Ascending aorta (tissue), 2 donors: ENCODE measurements at places on chromosomes 4 and X. TPM values are rescaled to one million over a fixed set of nuclear protein-coding genes. Genes with fewer than 3 reads are reported as not detected.
A peak's percentile ranks its signal among the peaks of the same experiment; 100 is the strongest.

BEX5 gene
- not detected for total RNA-seq

- H3K27ac ChIP-seq: no peak overlapping the region
- no peaks in the 10 kb centered on the region for H3K4me1 ChIP-seq
- H3K36me3 ChIP-seq: no peaks in the 10 kb centered on the region
- no peaks in the 10 kb centered on the region for H3K27me3 ChIP-seq
- DNase-seq: no peak
Measured at GRCh38 chrX:38036466-38036865, 30.1 kb downstream of the SYTL5 start.

BEND2 gene
- not detected for total RNA-seq

DNA sequence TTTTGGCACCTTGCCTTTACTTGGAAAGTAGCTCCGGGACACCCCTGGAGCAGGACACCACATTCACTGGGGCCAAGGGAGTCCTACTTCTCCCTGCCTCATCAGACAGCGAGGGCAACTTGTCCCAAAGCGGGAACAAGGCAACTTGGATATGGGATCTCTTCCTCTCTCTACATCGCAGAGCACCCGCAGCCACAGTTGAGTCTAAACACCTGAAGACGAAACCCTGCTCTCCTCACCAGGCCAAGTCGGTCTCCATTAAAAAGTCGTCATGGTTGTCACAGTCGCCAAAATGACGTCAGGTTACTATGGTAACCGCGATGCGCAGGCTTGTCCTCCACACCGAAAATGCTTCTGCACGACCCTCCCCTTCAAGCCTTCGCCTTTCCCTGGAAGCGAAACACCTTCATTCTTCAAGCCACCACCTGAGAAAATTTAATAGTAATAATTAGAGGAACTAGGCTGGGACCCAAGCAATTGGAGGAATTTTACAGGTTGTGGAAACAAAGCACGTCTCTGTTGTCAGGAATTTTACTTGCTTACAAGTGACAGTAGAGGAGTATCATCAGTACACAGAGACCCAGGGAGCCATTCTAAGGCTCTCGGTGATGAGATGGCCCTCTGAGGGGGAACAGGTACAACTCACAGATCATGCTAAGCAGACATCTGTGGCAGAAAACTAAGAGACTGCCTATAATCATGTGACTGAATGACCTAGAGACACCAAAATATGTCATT, 30.5 kb upstream of the TCEAL4 start:
- H3K27ac ChIP-seq: no peak overlapping the region
- H3K36me3 ChIP-seq: no peaks in the 10 kb centered on the region
- H3K4me1 ChIP-seq: no peaks in the 10 kb centered on the region
- no peak for DNase-seq
- no peaks in the 10 kb centered on the region for H3K27me3 ChIP-seq
- H3K4me3 ChIP-seq: peak overlapping the region; percentile 20

DNA sequence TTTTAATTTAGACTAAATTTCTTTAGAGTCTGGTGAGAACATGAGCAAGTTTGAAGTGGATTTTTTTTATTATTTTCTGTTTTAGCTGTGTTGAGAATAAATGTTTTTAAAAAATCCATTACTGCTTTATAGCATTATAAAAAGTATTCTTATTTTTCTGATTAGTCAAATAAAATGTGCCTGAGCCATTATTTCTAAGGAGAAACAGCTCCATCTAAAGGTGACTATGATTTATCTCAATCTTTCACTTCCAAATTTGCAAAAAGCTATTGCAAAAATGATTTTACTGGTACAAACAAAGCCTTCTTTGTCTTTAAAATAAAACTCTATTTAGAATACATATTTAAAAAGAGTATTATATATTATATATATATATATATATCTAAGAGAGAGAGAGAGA, 959.2 kb downstream of the FAM133A start:
- no peaks in the 10 kb centered on the region for H3K36me3 ChIP-seq
- H3K4me1 ChIP-seq: no peaks in the 10 kb centered on the region
- no peak for DNase-seq
- H3K4me3 ChIP-seq: no peak overlapping the region
- H3K27ac ChIP-seq: no peak overlapping the region

PDCL2 gene
- not detected for total RNA-seq

- H3K4me1 ChIP-seq: no peaks in the 10 kb centered on the region
- no peaks in the 10 kb centered on the region for H3K36me3 ChIP-seq
- H3K27me3 ChIP-seq: no peaks in the 10 kb centered on the region
- H3K4me3 ChIP-seq: no peak overlapping the region
- DNase-seq: no peak
Measured at GRCh38 chr4:82705928-82706300, 92.7 kb downstream of the SCD5 start.

FGF2 gene
- total RNA-seq: 20.8 TPM

PRDM8 gene
- total RNA-seq: not detected

DNA sequence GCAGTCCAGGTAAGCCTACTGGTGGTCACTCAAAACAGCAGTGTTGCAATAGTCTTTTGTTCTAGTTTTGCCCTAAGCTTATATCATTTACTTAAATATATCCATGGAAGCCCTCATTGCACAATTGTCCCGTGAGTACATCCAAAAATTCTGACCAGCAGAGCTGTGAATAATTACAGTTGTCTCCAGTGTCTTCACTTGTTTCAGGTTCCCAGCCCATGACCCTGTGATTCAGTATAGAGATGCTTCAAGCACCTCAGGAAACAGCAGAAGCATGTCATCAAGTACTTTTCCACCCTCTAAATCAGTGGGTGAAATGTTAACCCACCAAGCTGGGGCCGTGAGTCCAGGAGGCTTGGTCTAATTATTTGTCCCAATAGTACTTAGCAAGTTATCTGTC, 214.9 kb upstream of the RPS6KA3 start:
- no peaks in the 10 kb centered on the region for H3K36me3 ChIP-seq
- no peak for DNase-seq
- H3K27ac ChIP-seq: no peak overlapping the region
- no peaks in the 10 kb centered on the region for H3K4me1 ChIP-seq
- no peak overlapping the region for H3K4me3 ChIP-seq
- no peaks in the 10 kb centered on the region for H3K27me3 ChIP-seq

HSFX4 gene
- total RNA-seq: not detected

HNRNPDL gene
- 73.9 TPM for total RNA-seq

DNA sequence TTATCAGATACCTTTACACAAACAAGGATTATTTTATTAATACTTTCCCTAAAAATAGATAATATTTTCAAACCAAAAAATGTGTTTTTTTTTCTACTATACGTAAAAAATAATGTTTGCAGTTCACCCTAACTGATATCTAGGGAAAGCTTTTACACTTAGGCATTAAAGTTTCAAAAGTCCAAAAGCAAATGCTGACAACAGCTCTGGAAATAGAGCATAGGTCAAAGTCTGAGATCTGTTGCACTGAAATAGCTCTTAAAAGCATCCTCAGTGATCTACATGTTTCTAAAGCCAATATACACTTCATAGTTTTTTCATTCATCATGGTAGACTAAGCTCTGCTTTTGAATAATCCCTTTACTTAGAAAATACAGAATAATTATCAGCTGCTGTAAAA, 222.8 kb downstream of the TRAM1L1 start:
- H3K36me3 ChIP-seq: no peaks in the 10 kb centered on the region
- no peaks in the 10 kb centered on the region for H3K4me1 ChIP-seq
- H3K27me3 ChIP-seq: no peaks in the 10 kb centered on the region
- DNase-seq: no peak
- H3K4me3 ChIP-seq: no peak overlapping the region

DNA sequence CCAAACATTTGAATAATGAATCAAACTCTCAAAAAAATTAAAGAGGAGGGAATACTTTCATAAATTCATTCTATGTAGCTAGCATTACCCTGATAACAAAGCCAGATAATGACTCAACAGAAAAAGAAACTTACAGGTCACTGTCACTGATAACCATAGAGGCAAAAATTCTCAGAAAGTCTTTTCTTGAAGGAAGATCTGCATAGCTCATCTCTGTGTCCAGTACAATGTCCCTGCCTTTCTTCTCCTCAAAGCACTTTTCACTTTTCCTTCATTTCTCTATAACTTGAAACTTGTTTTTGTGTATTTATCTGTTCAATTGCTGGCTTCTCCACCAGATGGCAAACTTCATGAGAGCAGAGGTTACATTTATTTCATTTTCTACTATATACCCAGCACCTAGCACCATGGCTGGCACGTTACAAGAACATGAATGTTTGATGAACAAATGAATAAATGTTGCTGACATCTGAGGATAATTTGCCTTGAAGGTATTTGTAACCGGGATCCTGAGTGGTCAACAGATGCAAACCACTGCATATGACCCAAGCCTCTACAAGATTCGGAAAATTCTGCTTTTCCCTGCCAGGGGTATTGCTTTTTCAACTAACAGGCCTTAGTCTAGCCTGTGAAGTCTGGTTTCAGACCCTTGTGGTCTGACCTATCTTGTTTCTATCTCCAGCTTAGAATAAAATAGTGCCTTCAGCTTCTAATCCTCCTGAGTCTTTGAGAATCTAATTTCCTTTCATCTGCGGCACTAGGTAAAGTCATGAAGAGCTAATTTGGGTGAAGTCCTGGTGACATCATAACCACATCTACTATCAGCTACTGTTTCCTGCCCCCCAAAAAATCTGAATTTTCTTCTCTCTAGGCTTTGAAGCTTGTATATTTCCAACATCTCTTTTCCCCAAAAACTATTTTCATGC, 52.5 kb upstream of the ANTXR2 start:
- H3K36me3 ChIP-seq: no peaks in the 10 kb centered on the region
- no peak overlapping the region for H3K27ac ChIP-seq
- H3K4me3 ChIP-seq: no peak overlapping the region
- no peak for DNase-seq

DNA sequence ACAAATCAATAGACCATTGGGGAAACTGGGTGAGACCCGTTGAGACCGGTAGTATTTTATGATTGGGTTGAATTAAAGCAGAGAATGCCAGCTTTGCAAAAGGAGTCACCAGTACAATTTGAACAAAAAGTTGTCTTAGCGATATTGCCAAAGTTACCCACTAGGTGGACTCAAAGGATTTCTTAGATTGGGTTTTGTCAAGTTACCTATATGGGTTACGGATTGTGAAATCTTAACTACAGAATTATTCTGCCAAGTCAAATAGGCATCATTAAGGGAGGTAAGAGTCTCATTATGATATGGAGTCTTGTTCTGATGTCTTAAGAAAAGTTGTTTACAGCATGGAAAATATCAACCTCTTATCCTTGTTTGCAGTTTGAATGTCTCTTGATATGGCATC, 15.0 kb upstream of the CT47A1 start:
- H3K36me3 ChIP-seq: no peaks in the 10 kb centered on the region
- no peak overlapping the region for H3K4me3 ChIP-seq
- H3K27ac ChIP-seq: no peak overlapping the region
- DNase-seq: no peak
- no peaks in the 10 kb centered on the region for H3K27me3 ChIP-seq
